ENCODE measurements at places on chromosomes 1 and 21.

GRCh38 chr1:165355977-165356811 lies at the start of gene LMX1A:
Gene LMX1A, minus strand, starts transcription at chr1:165356715. Its CDS starts 1,156 bp downstream, at chr1:165355559.
- no peak for DNase-seq

DNA sequence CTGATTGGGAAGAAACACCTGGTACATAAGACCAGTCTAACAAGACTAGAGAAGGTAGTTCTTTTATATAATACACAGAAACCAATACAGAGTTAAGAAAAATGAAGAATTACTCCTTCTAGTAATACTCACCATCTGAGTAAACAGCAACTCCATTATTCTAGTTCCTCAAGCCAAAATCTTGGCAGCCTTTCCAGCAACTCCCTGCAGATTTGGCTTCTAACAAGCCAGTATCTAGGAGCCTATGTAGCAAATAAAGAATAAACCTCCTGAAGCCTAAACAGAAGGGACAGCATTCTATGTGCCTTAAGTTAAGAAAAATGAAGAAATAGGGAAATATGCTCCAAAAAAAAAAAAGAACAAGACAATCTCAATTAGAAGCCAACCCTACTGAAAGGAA lies 24.5 kb downstream of the ERO1B start:
- no peak for DNase-seq

DNA sequence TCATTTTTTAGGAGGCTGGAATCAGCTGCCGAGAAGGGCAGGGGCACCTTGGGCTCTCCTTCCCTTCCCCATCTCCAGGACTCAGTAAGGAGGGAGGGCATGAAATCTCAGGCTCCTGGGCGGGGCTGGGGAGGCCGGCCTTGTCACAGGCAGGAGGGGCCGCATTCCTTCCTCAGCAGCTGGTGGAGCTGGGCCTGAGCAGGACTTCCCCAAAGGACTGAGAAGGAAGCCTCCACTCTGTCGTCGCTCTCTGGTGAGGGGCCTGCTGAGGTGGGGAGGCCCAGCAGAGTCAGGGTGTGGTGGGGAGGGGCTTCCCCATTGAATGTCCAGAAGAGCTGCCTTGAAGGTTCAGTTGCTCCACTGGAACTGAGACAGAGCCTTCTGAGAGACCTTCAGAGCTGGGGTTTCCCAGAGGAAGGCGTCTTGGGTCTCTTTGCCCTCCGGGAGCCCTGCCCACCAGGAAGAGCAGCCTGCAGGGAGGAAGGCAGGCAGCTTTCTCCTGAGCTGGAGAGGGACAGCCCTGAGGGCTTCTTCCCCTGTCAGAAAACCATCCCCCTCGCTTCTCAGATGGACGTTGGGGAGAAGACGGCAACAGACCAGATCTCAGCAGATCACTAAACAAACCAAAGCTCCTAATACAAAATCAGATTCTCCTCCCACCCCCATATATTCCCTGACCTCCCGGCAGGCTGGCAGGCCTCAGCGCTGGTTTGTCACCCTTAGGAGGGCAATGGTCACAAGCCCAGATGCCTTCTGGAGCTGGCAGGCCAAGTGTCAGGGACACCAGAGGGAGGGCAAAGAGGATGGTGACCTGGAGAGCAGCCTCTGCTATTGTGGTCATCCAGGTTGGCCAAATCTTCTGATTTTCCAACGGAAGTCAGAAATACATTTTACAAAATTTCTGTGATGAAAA lies 10.7 kb downstream of the KCNA10 start:
- no peak for DNase-seq

GRCh38 chr1:22089787-22090186 lies 37.3 kb downstream of the CDC42 start:
- DNase-seq: no peak

DNA sequence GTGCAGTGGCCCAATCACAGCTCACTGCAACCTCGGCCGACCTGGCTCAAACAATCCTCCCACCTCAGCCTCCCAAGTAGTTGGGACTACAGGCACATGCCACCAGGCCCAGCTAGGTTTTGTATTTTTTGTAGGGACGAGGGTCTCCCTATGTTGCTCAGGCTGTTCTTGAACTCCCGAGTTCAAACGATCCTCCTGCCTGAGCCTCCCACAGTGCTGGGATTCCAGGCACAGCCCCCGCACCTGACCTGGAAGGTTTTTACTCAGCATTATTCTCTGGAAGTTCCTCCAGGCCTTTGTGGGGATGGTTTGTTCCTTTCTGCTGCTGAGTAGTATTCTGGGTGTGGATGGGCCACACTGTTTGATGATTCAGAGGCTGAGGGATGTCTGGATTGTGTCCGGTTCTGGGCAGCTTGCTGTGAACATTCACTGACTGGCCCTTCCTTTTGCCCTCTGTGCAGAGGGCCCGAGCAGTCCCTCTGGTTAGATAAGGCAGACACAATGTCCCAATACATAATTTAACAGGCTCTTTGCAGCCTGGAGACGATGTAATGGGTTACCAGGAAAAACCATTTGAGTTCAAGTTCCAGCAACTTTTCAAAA lies 6.0 kb upstream of the TRAPPC10 start:
- DNase-seq: no peak

All from vagina (tissue), 2 donors.